Activated gamma-delta T cell treated with anti-CD3 and anti-CD28 coated beads, Interleukin-2, amount 50 U/mL, for 16 hours (primary cell): ENCODE measurements at places on chromosomes 3 and 15.
A peak's percentile ranks its signal among the peaks of the same experiment; 100 is the strongest.

DNA sequence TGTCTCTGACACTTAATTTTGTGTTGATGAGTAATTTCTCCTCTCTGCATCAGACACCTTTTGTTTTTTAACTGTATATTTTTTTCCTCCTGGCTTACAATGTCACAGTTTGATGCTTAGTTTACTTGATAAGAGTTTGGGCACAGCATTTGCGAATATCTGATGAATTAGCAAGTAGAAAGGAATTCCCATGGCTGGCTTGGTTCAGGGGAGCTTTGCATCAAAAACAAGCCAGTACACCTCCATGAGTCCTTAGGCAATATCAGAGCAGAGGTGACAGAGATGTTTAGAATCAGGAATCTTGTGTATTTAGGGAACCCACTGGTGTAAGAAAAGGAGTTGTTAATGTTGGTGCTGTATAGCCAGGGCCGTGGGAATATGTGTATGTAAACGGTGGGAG lies 9.3 kb downstream of the ARHGEF26 start:
- no peak for DNase-seq

- peak; percentile 34 for DNase-seq
These were observed 108.9 kb downstream of the FBLN2 start for GRCh38 chr3:13657660-13658435.

DNA sequence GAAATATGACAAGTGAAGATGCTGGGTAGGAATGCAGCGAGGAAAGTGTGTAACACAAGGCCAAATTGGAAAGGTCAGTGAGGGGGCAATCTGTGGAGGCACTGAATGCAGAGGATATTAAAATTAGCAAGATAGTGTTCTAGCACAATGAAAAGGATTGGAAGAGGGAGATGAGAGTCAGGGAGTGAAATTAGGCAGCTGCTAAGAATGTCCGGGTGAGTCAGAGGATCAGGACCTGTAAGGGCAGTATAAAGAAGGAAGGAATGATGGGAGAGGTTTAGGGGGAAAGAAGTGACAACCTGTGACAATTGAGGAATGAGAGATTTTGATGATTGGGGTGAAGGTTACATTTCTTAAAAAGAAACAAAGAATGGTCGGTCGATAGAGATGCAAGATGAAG lies 103.5 kb downstream of the UBE3A start:
- no peak for DNase-seq

- no peak for DNase-seq
These were observed 127.0 kb downstream of the THSD4 start for GRCh38 chr15:71242292-71242691.

GRCh38 chr3:13073326-13074005 lies at the start of gene IQSEC1:
TSS of gene IQSEC1 (minus strand) at chr3:13073429. CDS start at chr3:13073014, 415 bp downstream.
- peak; percentile 52 for DNase-seq

GRCh38 chr15:63308491-63308890 lies 31.1 kb downstream of the APH1B start:
- no peak for DNase-seq

DNA sequence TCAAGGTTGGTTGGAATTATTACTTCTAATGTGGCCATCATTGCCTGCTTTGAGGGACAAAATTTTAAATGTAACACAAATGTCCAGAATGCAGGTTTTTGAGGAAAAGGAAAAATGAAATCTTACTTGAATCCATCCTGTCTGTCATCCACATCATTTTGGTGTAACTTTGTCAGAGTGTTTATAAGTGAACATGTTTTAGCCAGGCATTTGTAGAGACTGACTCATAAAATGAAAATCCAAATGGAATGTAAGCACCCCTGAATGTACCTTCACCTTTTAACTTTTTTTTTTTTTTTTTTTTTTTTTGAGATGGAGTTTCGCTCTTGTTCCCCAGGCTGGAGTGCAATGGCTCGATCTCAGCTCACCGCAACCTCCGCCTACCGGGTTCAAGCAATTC lies 141.8 kb upstream of the BNIP2 start:
- no peak for DNase-seq

DNA sequence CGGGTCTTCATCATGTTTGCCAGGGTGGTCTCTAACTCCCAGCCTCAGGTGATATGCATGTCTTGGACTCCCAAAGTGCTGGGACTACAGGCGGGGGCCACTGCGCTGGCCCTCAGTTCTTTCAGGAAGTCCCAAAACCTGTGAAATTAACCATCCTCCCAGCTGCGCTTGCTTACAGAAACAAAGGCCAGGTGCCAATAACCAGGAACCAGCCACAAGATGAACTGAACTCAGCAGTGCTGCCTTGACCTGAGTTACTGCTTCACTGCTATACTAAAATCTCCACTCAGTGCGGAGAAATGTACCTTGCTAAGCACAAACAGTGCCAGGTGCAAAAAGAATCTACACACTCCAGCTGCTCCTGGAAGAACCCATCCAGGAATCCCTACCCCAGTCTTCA lies 3.9 kb upstream of the GCHFR start:
- no peak for DNase-seq

DNA sequence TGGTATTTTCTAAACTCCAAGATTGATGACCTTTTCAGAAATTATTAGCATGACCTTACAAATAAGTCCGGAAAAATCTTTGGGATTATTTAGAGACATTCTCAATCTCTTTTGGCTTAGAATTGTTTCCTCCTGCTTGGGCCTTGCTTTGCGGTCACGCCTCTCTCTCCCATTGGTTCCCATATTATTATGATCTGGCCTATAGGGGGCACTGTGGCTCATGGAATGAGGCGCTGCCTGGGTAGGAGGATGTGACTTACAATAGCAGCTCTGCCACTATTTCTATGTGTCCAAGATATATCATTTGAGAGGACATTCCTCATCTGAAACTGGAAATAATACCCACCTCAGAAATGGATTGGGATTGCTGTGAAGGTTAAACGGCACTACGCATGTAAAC lies 464.9 kb downstream of the MFSD1 start:
- no peak for DNase-seq

DNA sequence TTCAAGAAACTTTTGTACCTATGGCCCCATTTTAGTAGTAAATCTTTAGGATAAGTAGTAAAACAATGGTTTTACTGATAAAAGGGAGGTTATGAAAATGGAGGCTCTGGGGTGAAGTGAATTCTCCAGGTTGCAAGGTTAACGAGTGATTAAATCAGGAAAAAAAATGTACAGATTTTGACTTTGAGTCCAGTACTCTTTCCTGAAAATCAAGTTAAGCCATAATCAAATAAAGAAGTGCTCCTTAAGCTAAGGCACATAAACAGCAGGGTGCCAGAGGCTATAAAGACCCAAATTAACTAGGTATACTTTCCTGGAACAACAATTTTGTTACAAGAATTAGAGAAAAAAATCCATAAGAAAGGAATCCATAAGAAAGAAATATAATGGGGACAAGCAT lies 114.7 kb downstream of the DPH6 start:
- DNase-seq = no peak

DNA sequence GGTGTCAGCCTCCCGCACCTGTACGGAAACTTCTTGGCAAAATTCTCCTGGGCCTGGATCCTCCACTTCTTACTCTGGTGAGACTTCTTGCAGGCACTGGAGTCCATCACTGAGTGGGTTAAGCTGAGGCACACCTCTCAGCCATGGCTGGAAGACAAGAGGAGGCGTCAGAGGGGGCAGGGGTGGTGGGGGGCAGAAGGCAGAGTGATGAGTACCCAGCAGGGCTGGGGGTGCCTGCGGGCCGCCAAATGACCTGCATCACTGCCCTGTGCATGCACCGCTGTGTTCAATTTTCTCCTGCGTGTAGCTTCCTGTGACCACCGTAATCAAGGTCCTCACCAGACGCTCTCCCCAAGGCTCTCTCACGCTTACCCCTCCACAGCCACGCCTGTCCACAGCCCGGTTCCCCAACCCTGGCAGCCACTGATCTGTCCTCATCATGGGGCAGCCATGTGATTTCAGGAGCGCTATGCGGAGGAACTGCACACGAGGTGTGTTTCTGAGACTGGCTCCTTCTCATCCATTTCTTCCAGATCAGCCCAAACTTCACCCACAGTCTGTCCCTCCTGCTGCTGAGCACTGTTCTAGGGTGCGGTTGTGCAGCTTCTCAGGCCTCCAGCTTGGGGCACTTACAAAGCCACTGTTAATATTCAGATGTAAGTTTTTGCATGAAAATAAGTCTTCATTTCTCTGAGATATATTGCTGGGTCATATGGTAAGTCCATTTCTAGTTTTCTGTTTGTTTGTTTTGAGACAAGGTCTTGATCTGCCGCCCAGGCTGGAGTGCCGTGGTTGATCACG lies 5.2 kb downstream of the C3orf22 start:
- DNase-seq = no peak

GRCh38 chr3:354432-354831 lies 157.9 kb downstream of the CHL1 start:
- DNase-seq = no peak

DNA sequence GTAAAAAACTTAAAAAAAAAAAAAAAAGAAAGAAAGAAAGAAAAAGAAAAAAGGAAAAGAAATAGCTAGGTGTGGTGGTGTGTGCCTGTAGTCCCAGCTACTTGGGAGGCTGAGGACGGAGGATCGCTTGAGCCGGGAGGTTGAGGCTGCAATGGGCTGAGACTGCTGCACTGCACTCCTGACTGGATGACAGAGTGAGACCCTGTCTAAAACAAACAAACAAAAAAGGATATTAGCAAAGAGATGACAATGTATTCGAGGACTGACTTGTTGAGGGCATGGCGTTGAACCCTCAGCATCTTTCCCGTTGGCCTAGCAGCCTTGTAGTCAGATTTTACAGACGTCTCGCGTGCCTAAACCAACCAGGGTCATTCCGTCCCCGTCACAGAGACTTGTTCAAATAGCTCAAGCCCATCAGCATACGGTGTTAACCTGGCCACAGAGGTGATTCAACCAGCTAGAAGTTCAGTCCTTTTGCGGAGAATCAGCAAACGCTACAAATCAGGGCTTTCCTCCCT lies 528 bp upstream of the NIT2 start:
- DNase-seq = no peak

DNA sequence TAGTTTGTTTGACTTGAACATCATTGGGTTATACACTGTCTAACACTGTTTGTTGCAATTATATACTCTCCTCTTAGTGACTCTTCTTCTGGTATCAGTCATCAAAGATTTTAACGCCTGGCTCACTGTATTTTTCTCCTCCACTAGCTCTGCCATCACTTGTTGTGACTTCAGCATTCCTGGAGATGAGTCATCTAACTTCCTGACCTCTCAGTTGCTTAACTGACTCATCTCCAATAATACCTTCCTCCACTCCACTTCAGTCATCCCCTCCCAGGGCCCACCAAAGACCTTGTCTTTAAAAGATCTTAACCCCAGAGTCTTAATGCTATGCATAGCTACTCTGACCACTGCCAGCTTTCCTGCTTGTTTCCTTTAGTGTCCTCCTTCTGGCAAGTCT lies 28.6 kb upstream of the CLSTN2 start:
- no peak for DNase-seq

- no peak for DNase-seq
These were observed 139.5 kb downstream of the MAGI1 start for GRCh38 chr3:65899226-65899625.

- no peak for DNase-seq
These were observed 16.1 kb upstream of the TM4SF1 start for GRCh38 chr3:149393345-149394160.

- DNase-seq = no peak
These were observed 301.7 kb upstream of the UMPS start for GRCh38 chr3:124428372-124429128.

DNA sequence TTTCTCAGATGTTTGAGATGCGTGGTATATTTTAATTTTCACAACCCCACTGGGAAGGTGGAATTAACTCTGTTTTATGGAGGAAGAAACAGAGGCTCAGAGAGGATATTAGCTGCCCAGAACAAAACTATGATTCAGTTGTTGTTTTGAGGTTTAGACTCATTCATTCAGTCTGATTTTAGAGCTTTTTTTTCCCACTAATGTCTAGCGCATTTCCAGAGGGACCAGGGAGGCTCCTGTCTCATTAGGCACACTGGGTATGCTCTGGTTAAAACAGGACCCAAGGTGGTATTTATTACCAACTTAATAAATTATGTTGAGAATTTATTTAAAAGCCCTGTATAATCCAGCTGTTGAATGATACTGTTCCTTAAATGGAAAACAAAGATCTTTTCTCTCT lies 272.0 kb upstream of the RGMA start:
- DNase-seq = no peak

DNA sequence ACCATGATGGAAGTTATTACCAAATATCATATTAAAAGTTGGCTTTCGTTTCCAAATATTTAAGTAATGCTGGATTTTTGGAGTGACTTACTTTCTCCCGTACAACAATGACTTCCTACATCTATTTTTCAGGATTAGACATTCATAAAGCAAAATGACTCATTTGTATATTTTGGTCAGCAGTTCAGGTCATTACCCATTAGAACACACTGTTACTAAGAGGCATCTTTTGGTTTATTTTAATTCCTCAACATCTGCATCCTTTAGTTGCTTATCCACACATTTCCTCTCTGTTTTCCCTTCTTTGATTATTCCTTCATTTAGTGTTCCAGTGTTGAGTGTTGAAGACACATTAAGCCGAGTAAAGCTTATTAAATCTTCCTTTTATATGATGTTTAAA lies 348.2 kb downstream of the NAALADL2 start:
- no peak for DNase-seq

- no peak for DNase-seq
These were observed 94.2 kb downstream of the ZBTB20 start for GRCh38 chr3:115052906-115053305.

DNA sequence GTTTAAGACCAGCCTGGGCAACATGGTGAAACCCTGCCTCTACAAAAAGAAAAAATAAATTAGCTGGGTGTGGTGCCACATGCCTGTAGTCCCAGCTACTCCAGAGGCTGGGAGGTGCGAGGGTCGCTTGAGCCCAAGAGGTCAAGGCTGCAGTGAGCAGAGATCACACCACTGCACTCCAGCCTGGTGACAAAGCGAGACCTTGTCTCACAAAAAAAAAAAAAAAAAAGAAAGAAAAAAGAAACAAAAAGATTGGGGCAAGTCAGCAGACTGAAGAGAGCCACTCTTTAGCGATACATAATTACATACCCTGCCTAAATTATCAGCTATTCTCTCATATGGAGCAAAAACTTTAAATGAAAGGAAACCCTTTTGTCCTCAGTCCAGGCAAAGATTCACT lies 53.6 kb upstream of the MAP3K13 start:
- no peak for DNase-seq

GRCh38 chr3:108518895-108519294 lies 8.5 kb upstream of the MYH15 start:
- DNase-seq = no peak

DNA sequence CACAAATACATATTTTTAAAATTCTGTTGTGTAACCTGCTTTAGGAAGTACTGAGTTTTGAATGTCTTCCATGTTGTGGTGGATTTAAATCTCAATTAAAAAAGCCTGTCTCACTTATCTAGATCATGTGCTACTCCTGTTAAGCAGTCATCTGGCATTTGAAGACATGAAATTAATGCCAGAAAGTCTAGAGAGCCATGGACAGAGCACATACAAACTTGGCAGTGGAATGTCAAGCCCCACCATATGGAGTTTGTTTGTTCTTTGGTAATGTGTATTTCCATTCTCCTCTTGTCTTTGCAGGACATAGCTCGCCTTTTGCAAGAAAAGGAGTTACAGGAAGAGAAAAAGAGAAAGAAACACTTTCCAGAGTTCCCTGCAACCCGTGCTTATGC lies 39.3 kb upstream of the UTS2B start:
- DNase-seq = no peak
